ENCODE measurements at places on chromosomes 12 and 14.

DNA sequence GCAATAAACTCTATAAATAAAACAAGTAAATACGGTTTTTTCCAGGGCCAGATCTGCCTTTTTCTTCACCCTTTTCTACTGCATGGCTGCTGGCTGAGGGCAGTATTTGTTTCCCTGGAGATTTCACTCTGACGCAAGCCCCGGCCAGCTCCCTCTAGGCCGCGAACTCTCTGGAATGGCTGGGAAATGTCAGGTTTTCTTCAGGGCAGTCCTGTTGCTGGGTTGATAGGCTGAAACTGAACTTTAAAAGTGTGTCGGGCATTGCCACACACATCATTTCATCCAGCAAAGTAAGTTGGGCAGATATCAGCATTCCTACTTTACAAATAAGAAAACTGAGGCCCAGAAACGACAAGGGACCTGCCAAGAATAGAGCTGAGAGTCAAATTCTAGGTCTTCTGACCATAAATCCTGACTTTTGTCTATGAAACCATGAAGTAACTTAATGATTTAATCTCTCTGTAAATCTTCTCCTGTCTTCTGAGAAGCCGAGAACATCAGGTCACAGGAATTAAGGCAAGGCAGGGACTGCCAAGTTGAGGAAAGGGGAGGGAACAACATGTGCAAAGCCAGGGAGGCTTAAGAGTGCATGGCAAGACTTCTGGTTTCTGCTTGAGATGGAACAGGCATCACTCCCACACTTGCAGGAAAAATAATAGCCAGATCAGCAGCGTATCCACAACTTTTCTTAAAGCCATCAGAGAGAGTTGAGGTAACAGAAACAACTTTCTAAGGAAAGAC is 205.0 kb upstream of the CCDC196 start:
- DNase-seq: no peak

- no peak for DNase-seq
Observed at GRCh38 chr14:32567543-32568384, 238.7 kb downstream of the AKAP6 start.

DNA sequence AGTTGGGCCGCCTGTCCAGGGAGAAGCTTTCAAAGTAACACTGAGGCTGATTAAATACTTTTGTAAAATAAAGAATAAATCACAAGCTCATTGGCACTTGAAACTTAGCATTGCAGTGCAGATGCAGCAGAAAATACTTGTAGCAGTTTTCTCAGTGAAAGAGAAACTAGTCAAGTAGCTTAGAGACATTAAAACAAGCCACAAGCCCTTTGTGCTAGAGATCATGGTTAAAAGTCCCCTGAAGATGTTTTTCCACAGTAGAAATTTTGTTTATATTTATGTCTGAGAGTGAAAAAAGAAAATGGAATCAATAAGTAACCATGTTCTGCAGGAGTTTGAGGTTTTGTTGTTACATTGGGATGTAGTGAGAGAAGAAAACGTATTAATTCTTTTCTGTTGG is 5.9 kb downstream of the PSEN1 start:
- no peak for DNase-seq

DNA sequence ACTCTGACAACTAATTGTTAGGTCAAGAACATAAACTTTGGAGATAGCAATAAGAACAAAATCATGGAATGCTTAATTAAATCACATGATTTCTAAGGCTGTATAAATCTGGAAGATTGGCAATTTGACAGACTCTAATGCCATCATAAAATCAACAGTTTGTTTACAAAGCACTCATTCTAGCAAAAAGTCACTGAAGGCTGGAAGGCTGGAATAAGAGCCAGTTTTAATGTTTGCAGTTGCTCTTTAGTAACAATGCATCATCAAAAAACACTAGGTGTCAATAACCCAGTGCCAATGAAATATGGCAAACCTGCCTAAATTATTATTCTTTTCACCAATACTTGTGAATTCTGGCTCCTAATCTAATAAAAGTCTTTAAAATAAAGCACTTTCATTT is 65.0 kb downstream of the NUMB start:
- DNase-seq: no peak

DNA sequence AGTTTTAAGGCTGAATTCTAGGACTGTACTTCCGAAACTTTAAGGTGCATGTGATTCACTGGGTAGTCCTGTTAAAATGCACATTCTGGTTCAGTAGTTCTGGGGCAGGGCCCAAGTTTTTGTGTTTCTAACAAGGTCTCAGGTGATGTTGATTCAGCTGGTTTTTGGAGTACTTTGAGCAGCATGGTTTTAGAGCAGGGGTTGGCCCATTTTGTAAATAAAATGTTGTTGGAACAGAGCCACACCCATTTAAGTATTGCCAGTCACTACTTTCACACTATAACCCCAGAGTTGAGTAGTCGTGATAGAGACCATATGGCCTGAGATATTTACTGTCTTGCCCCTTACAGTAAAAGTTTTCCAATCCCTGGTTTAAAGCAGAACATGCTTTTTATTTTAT is 111.3 kb downstream of the SYNE2 start:
- no peak for DNase-seq

DNA sequence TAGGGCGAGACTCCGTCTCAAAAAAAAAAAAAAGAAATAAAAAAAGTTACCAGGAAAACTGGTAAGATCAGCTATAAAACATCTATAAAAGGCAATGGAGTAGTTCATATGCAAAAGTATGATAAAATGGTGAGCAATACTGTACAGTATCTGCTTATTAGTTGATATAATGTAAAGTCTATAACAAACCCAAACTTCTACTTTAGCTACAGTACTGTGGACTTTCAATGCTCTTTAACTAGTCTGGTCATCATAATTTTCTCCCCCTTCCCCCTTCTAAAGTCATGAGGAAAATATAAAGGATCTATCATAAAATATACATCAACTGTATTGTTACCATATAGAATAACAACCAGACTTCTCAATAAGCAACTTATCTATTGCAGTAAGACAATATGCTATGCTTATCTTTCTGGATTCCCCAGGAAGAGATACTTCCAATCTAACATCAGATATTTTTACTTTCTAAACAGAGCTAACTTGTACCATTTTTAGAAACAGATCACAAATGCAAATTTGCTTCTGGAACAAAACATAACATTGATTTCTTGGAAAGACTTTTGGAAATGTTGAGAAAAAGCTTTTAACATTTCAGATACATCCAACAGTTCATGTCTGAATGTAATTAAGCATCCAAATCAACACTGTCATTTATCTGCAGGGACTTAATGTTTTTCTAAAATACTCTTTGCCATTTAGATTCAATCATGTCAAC is 43.8 kb downstream of the MDM2 start:
- DNase-seq: no peak

Data from omental fat pad (tissue), 4 donors.